ENCODE measurements at places on chromosomes 7 and 10.

GRCh38 chr10:93865794-93866425, 27.9 kb upstream of the SLC35G1 start:
- no peak for DNase-seq

GRCh38 chr10:72059843-72060822, 28.2 kb downstream of the SPOCK2 start:
- DNase-seq, result no peak

DNA sequence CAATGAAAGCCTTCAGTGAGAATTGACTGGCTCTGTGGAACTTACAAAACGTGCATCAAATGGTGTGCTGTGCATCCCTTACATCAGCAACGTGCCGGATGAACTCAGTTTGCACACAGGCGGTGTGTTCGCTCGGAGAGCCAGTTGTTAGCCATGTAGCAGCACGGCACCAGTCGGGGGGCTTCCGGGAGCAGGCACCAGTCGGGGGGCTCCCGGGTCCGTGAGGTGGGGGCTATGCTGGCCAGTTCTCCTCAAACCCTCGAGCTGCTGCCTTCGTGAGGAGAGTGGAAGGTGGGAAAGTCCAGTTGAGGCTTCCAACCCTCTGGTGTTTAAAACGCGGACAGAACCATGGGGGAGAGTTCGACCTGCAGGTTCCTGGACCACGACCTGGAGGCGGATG, 34.9 kb upstream of the UTF1 start:
- no peak for DNase-seq

DNA sequence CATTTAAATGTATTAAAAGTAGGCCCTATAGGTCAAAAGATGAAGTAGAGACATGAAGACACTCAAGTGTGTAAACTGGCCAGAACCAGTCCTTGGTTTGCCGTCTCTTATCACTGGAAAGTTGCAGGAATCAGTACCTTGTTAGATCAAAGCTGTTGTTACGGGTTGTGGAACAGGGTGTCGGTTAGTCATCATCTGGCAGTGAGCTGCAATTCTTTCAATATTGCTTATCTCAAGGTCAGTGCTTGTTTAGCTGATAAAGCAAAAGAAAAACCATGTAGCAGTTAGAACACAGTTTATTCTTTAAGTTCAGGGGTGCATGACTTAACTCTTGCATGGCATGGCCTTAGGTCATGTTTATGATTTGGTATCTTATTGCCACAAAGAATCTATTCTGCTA, 10.0 kb upstream of the SLC13A1 start:
- no peak for DNase-seq

GRCh38 chr10:121469797-121470606, 128.2 kb downstream of the FGFR2 start:
- DNase-seq, result no peak

GRCh38 chr10:70619271-70620019, 16.9 kb upstream of the PRF1 start:
- DNase-seq, result peak; percentile 2

DNA sequence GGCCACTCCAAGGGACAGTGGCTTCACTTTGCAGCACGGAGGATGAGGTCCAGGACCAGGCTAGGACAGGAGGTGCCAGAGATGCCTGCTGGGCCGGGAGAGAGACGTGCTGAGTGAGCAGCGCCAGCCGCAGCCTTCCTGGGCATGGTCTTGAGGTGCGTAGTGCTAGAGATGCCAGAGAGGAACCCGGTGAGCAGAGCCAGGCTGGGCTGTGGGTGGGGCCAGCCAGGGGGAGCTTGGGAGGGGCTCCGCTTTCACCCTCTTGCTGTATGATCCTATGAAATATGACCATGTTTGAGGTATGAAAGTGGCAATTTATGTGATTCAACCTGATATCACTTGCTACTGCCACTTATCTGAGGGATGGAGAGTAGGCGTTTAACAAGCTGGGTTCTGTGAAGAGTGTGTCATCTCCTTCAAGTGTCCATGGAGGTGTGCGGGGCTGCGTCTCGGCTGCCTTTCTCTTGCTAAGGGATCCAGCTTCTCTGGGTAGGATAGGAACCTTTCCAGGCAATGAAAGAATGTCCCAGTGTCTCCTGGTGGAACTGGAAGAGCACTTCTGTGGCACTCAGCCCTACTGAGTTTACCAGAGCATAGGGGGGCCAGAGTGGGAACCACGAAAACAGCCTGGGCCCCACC, 518.4 kb upstream of the FOXK1 start:
- no peak for DNase-seq

- DNase-seq, result no peak
Measured at GRCh38 chr10:90751107-90751997, 106.5 kb downstream of the HTR7 start.

DNA sequence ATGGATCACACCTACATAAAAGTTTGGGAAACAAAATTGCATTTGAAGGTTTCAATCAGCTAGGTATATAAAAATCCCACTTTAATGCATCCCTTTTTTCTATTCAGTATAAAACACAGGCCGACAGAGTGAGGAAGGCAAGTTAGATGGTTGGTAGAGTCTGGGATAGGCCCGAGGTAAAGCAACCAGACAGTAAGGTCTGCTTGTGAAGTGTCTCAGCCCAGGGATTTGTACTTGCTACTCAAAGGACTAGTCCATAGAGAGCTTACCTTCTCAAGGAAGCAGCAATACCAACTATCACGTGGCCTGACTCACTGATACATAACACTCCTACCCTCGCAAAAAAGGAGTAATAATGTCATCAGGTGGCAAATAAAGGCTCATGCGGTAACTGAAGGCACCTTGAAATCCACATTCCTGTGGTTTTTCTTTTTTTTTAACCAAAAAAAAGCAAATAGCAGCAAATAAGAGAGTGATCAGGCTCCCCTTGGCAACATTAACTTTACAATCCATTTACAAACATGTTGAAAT, 56.2 kb upstream of the ATP6V0A4 start:
- DNase-seq, result no peak

DNA sequence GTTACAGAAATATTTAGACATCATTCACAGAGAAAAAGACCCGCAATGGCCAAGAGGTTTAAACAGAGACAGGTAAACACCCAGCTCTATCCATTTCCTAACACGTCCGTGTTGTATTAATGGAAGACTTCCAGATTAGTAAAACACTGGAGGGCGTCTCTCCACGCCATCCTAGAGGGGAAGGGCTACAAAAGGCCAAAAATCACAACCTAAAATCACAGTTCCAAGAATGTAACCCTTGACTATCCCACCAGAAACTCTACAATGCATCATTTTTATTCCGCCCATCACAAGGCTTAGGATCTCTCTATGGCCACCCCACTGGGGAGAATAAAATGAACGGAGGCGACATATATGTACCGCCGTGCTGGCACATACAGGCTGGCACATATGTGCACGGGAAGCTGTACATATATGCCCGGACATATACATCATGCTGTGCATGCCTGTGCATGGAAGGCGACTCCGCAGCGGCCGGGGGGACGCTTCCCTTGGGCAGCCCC, 734 bp downstream of the PCLO start:
- DNase-seq, result no peak

- DNase-seq, result no peak
Measured at GRCh38 chr10:93032809-93033137, 27.8 kb upstream of the CYP26C1 start.

- DNase-seq, result no peak
Measured at GRCh38 chr7:83614112-83614511, 34.8 kb downstream of the SEMA3E start.

DNA sequence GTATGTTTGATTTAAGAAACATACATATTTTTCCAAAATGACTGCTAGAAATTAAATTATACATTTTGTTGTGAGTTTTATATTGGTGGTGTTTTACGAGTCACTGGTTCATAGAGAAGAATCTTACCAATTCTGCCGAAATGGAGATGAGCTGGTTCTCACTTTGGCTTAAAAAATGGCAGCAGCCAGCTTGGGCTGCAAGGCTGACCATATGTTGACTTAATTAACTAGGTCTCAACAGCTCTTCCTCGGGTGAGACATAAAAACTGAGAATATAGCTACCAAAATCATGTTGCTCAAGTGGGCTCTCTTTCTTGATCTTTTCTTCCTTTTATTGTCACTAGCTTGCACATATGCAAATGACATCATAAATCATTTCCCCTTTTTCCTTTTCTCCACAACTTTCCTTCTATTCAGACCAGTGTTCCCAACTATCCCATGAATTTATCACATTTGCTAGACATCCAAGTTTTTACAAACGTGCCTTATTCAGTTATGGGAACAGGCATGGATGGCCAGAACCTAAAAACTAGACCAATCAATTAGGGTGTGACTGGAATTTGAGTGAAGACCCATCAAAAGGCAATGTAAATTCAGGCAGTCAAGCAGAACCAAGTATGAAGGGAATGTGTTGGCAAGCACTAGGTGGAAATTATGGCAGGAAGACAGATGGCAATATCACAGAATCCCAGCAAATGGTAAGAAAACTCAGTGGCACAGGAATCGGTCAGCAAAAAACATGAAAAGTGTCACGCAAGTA, 6.4 kb upstream of the TSPAN12 start:
- no peak for DNase-seq

DNA sequence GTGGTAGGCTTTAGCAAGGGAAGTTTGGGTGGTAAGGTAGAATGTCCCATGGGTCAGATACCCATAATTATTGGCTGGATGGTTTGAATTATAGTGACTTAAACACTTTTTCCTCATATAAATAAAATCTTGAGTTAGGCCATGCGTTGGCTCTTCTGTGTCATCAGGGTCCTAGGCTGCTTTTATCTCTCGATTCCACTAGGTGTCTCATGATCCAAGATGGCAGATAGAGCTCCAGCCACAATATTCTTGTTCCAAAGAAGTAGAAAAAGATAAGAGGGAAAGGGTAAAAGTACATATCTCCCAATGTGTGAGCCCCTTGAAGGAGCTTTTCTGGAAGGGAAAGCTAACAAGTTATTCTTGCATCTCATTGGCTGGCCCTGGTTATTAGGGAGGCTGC, 144.7 kb downstream of the GRK5 start:
- DNase-seq, result no peak

- no peak for DNase-seq
Measured at GRCh38 chr10:32155075-32155516, 98.9 kb upstream of the KIF5B start.

- DNase-seq, result no peak
Measured at GRCh38 chr10:29628311-29628710, 6.5 kb downstream of the SVIL start.

GRCh38 chr10:3110782-3111620, 43.7 kb downstream of the PFKP start:
- no peak for DNase-seq

- peak; percentile 98 for DNase-seq
Measured at GRCh38 chr10:119596537-119597404, at the start of gene TIAL1. Gene TIAL1, minus strand, starts transcription at chr10:119596964. Its CDS starts 499 bp downstream, at chr10:119596465.

All from HS-5 (cell line).